ENCODE measurements at places on chromosomes 16 and 17.

DNA sequence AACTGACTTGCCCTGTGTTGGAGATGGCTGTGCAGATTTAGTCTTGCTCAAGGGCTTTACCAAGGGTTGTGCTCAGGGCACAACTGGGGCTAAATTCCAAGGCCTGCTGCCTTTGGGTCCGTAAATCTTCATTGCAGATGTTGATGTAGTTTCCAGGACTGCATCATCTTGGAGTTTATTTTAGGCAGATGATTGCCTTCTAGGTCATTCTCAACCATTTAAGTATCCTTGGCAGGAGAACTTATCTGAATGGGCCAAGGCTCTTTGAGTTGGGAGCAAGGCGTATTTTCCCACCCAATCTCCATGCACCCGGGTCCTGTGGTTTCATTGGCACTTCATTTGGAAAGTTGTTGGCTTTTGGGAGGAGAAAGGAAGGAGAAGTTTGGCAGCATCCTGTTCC lies 200.3 kb downstream of the MSI2 start:
- DNase-seq = no peak

- no peak for DNase-seq
Measured at GRCh38 chr16:60731329-60732050, 1304.7 kb downstream of the CDH8 start.

- DNase-seq = peak; percentile 50
Measured at GRCh38 chr16:21600031-21600773, 825 bp downstream of the METTL9 start.

GRCh38 chr16:78117391-78117790 lies 17.9 kb downstream of the WWOX start:
- no peak for DNase-seq

GRCh38 chr17:49955157-49955556 lies 13.8 kb upstream of the DLX4 start:
- DNase-seq = no peak

DNA sequence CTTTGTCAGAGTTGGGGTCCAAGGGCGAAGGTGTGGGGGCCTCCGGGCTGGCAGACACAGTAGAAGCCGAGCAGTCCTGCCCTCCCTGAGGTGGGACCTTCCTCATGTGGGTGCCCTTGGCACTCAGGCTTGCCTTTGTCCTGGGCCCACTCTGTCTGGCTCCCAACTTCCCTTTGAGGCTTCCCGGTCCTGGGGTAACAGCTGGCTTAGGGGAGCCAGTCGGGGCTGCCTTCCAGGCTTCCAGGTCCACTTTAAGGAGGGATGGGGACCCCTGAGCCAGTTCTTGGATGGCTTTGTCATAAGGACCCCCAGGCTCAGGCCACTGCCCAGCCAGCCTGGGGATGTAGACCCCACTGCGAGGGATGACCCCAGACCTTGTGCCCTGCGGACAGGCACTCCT lies 7.8 kb downstream of the GAS2L2 start:
- DNase-seq = no peak

- DNase-seq = peak; percentile 23
Measured at GRCh38 chr16:30585022-30585399, 486 bp downstream of the ZNF785 start.

- DNase-seq = no peak
Measured at GRCh38 chr17:12794919-12795532, 5.7 kb downstream of the ARHGAP44 start.

- DNase-seq = peak; percentile 90
Measured at GRCh38 chr16:3017794-3018506, at the start of gene CLDN6. TSS of gene CLDN6 (minus strand) at chr16:3018183. CDS start at chr16:3016021, 2,162 bp downstream.
